ENCODE measurements at places on chromosomes 3 and 15. TPM values are rescaled to one million over a fixed set of nuclear protein-coding genes. Genes with fewer than 3 reads are reported as not detected.

DNA sequence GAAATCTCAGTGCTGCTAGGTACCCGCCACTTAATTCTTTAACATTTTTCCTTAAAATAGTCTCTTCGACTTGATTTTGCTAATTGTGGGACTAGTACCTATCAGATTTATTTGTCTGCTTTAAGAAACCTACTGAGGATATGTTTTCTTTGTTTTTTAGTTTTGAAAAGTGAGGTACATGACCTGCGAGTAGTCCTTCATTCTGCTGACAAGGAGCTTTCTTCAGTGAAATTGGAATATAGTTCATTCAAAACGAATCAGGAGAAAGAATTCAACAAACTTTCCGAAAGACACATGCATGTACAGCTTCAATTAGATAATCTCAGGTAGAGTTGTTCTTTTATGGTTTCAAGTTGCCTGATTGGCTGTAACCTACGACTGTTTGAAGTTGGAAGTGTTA, 47.0 kb upstream of the TMEM42 start:
- ATAC-seq = no peak

The EPHB3 gene
- total RNA-seq = 5.4 TPM

The AP3B2 gene
- 2.6 TPM for total RNA-seq

DNA sequence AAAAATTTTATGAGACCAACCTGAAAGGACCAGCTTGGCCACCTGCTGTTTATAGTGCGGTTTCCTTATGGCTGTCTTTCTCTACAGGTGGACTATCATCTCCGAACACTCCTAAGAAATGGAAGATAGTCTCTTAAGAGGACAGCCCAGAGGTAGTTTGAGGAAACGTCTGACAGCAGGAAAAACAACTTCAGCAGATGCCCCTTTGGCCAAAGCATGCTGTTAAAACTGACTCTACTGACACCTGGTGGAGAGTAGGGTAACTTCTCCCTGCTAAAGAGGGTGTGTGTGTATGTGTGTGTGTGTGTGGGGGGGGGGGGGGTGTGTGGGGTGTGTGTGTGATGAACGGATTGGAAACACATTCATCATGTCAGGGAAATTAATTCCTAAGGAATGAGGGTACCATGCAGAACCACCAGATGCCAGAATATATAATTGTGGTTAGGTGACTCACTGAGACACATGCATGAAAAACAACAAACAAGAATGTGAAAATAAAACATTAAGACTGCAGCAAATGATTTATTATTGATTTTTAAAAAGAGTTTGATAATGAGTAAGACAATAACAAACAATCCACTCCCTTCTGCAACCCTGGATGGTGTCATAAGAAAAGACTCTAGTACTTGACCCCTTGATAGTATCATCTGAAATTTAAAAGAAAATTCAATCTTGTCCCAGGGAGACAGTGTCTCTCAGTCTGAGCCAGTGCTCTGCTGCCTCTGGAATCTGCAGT, 256.5 kb downstream of the THRB start:
- ATAC-seq = peak; percentile 54

Data from gastroesophageal sphincter (tissue), 4 donors.